ENCODE measurements at places on chromosomes 2 and 18. TPM values are rescaled to one million over a fixed set of nuclear protein-coding genes. Genes with fewer than 3 reads are reported as not detected.
A peak's percentile ranks its signal among the peaks of the same experiment; 100 is the strongest.

DNA sequence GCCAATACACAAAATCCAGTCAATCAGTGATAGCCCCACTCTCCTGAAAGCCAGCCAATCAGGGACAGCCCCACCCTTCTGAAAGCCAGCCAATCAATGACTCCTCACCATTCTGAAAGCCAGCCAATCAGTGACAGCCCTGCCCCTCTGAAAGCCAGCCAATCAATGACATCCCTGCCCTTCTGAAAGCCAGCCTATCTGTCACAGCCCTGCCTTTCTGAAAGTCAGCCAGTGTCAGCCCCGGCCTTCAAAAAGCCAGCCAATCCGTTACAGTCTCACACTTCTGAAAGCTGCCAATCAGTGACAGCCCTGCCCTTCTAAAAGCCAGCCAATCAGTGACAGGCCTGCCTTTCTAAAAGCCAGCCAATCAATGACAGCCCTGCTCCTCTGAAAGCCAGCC is 95.9 kb upstream of the HDAC4 start:
- no peaks in the 10 kb centered on the region for H3K4me1 ChIP-seq
- no peak overlapping the region for H3K27ac ChIP-seq
- peaks cover 3% of the 10 kb centered on the region for H3K27me3 ChIP-seq
- H3K4me3 ChIP-seq = no peak overlapping the region
- DNase-seq = no peak
- H3K36me3 ChIP-seq = no peaks in the 10 kb centered on the region

DNA sequence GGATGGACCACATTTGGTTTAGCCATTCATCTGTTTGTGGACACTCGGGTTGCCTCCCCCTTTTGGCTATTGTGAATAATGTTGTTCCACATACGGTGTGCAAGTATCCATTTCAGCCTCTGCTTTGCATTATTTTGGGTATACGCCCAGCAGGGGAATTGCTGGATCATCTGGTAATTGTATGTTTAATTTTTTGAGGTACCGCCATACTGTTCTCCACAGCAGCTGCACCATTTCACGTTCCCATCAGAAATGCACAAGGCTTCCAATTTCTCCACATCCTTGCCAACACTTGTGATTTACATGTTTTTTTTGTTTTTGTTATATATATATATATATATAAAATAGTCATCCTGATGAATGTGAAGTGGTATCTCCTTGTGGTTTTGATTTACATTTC is 54.6 kb upstream of the TWIST2 start:
- no peaks in the 10 kb centered on the region for H3K36me3 ChIP-seq
- DNase-seq = no peak
- no peak overlapping the region for H3K4me3 ChIP-seq
- H3K27ac ChIP-seq = no peak overlapping the region
- H3K4me1 ChIP-seq = peaks cover 33% of the 10 kb centered on the region

GRCh38 chr2:30022444-30023071 is 101.2 kb upstream of the ALK start:
- H3K36me3 ChIP-seq = no peaks in the 10 kb centered on the region
- peaks cover 7% of the 10 kb centered on the region for H3K27me3 ChIP-seq
- no peak for DNase-seq
- H3K4me1 ChIP-seq = peaks cover 12% of the 10 kb centered on the region
- H3K4me3 ChIP-seq = no peak overlapping the region

GRCh38 chr18:54130177-54130576 is 94.3 kb downstream of the MBD2 start:
- H3K27ac ChIP-seq = peak overlapping the region; percentile 8
- H3K27me3 ChIP-seq = no peaks in the 10 kb centered on the region
- no peaks in the 10 kb centered on the region for H3K36me3 ChIP-seq
- peaks cover 39% of the 10 kb centered on the region for H3K4me1 ChIP-seq

DNA sequence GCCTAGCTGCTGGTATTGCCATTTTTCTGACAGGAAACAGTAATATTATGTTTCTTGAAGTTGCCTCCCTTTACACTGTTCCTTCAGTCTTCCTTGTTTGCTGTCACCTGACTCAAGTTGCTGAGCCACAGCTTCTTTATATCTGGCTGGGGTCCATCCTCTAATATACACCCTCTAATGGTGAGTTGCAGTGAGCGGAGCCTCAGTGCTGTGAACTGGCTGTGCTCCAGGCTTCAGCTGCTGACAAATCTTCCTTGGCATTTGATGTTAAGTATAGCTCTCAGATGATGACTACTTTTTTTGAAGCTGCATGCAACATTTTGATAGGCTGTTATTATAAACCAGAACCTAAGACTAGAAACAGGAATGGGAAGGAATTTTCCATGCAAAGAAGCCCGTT is 366.7 kb downstream of the NUP35 start:
- H3K36me3 ChIP-seq = no peaks in the 10 kb centered on the region
- H3K27me3 ChIP-seq = no peaks in the 10 kb centered on the region
- H3K4me1 ChIP-seq = no peaks in the 10 kb centered on the region
- H3K27ac ChIP-seq = no peak overlapping the region
- DNase-seq = no peak

DNA sequence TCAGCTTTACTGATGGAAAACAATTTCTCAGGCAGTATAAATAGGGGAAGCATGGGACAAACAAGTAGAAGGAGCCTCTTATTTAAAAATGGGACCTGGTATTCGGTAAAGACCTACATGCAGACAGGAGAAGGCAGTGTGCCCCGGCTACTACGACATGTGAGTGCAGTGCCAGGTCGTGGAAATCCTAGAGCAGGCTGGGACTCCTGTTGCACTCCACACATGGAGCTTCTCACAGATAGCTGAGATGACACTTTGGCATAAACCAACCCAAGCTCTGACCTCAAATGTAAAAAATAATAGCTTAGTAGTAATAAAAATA is 885 bp upstream of the DSEL start:
- H3K4me3 ChIP-seq = peak overlapping the region; percentile 92
- DNase-seq = no peak
- H3K27ac ChIP-seq = peak overlapping the region; percentile 90
- H3K36me3 ChIP-seq = peaks cover 37% of the 10 kb centered on the region

EVX2 gene
- not detected for total RNA-seq
